CD4-positive, alpha-beta T cell treated with Interleukin-17A for 1 hour (primary cell): ENCODE measurements at places on chromosomes 13 and 19.

DNA sequence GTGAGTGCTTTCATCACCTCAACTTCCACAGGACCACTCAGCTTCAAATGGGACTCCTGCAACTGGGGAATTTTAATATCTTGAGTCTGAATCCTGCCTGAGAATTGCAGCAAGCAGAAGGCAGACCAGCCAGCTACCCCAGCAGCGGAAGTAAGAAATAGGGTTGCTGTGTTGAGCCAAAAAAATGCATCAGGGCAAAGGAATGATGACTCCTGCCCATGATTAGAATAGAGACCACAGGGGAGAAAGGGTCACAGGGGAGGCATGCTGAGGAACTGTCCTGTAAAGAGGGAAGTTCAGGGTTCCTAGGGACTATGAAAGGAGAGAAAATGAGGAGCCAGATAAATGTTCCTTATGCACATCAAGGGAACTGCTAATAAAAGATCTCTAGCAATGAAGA is 370.2 kb downstream of the KCTD12 start:
- no peak for DNase-seq

- no peak for DNase-seq
These were observed 34.2 kb downstream of the KCTD12 start for GRCh38 chr13:76851961-76852360.

- no peak for DNase-seq
These were observed 54.2 kb downstream of the KDM4B start for GRCh38 chr19:5023128-5023571.

- DNase-seq = peak; percentile 76
These were observed 12.0 kb downstream of the WDR88 start for GRCh38 chr19:33143897-33144405.

GRCh38 chr13:44711706-44712105 is 135.6 kb upstream of the TSC22D1 start:
- DNase-seq = no peak

DNA sequence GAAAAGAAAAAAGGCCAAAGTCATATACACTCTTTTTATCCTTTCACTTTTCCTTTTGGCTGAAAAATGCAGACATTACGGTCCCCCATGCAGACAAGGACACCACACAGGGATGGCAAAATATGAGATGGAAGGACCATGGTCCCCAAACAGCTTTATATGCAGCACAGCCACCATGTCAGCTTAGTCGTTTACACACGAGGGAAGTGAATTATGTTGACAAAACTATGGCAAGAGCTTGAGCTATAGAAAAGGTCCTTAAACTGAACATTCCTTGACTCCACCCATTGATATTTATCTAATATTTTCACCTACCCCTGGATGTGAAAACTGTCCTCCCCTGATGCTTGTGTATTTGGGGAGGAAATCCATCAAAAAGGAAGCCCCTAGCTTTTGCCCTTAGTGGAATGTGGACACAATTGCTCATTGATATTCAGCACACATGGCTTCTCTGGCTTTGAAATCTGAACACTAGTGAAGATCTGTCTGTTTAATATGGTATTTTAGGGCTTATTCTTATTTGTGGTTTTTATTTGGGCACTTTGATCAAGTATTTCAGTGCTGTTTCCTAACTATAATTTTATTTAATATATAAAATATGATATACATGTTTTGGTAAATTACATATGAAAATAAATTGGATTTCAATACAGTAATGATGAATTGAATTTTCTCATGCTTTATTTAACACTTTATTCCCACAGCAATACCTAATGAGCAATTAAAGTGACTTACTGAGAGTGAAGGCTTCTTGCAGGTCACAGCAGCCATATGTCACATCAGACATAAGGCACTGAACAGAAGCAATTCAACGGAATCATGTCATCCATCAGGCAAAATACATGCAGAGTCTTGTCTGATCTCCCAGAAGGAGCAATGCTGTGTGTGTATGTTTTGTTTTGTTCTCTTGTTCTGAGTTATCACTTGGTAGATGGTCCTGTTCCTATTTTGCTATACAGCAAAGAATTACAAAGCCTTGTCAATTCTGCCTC is 6.8 kb upstream of the GTF2F2 start:
- DNase-seq = no peak

GRCh38 chr13:50720861-50721671 is 122.4 kb downstream of the DLEU7 start:
- no peak for DNase-seq

- peak; percentile 59 for DNase-seq
These were observed 9.0 kb downstream of the ABHD8 start for GRCh38 chr19:17294051-17294891.

DNA sequence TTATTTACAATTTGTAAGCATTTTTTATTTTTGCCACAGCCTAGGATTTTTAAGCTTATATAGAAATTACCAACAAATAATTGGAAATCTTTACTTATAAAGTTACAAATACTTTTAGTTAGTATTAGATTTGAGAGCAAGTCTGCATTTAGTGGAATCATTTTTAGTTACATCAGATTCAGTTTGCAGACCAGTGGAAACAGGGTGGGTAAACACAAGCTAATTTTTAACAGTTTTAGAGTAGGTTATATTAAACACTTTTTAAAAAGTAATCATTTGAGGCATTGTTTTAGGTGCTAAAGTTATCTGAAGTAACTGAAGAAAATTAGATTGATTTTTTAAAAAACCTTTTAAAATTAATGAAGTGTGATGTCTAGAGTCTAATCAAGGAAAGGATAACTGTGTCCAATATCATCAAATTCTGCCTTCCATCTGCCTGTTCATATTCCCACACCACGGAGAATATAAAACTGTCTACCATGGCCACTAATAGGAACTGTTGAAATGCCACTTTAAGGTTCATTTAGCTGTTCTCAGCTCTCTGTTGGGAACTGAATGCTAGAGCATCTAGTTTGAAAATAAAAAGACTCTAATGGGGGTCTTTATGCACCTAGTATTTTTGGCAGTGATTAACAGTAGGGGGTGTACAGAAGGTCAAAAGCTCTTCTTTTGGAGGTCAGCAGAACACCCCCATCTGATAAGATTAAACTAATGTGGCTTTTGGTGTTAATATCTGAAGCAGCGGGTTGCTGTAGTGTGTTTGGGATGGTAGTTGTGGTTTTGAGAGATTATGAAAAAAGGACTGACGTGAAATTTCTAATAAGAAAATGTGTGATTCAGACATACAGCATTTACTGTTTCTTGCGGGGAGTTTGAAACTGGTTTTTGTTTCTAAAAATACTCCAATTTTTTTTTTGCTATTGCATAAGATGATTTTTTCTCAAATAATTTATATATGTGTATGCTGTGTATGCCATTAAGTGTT is 66.5 kb downstream of the NDFIP2 start:
- no peak for DNase-seq

DNA sequence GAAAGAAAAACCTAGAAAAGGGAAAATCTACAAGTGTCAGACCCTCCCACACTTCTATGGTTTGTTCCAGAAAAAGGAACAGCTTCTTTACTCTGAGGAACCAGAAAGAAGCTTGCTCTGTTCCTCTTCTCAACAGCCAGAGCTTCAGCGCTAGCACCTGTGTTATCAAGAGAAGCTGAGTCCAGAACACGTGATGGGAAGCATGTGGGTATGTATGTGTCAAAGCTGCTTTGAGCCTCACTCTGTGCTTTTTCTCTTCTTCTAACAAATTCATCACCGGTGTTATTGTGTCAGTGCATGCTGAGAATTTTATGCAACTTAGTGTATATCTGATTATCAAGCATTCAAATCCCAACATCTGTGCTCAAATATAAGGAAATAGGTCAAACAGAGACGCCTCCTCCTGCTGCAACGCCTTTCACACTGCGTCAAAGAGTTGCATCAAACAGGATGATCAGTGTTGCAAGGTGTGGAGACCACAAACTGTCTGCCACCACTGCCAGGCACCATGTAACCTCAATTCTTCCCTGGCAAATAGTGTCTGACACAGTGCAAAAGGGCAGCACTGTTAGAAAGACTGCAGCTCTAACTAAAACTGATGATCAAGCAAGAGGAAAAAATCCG is 83.9 kb downstream of the LRRC63 start:
- DNase-seq = peak; percentile 78

- DNase-seq = no peak
These were observed 386.5 kb upstream of the SPRY2 start for GRCh38 chr13:80727321-80727975.

- no peak for DNase-seq
These were observed 2.1 kb upstream of the KLHL26 start for GRCh38 chr19:18634612-18635297.

GRCh38 chr13:80314711-80315653 is 25.9 kb downstream of the SPRY2 start:
- DNase-seq = no peak

DNA sequence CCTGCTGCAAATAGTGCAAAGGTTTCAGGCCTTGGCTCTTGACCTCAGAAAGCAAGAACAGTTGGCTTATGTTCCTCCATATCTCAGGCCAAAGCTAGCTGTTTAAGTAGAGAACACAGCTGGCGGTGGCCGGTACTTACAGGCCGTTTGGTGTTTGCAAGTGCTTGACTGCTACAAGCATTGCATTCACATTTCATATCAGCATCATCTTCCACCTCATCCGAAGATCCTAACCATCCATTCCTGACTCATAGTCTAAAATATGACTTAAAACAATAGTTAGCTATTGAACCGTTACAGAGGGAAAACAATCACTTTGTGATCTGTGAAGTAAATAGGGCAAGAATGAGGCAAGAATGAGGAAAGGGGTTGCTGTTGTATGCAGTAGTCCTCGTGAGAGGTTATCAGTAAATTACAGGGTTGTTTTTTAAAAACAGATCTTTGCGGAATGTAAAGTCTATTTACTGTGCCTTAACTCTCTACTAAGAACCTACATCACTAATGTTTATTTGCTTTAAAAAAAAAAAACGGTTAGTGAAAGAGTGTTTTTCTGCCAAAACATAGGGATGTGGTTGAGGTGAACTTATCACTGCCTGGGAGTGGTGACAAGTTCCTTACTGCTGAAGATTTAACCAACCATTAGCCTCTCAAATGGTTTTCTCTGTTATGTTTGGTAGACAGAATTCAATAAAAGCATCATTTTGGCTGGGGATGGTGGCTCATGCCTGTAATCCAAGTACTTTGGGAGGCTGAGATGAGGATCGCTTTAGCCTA is 21.6 kb upstream of the WDR88 start:
- DNase-seq = no peak

GRCh38 chr19:34269968-34270621 is 15.7 kb downstream of the GARRE1 start:
- DNase-seq = peak; percentile 90

DNA sequence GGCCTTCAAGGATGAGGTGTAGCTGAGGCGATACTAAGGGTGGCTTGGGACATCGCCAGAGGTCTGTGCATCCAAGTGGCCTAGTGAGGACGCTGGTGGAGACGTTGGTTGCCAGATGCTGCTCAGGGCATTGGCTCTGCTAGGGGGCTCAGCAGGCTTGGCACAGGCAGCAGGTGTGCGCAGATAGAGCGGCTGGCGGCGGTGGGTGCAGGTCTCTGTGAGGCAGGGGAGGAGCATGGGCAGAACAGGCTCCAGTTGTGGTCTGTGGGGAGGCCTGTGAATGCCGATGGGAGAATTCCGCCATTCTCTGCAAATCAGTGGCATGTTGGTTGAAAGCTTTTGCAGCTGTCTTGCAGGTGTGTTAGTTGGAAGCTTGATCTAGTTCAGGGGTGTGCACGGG is 21.2 kb downstream of the PRAM1 start:
- DNase-seq = no peak

DNA sequence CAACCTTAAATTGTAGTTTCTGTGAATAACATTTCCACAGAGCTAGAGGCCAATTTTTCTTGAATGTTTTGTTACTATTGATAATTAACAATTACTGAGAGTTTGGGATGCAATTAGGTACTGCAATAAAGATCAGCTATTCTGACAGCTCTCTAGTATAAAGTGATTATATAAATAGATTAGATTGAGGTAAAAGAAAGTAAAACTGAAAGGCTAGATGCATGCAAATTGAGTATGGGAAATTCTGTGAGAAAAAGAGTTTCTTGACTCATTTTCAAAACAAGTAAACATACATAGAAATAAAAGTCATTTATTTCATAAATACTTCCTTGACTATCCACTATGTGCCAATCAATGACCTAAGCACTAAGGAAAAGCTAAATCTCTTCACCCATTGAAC is 1087.5 kb upstream of the ATXN8OS start:
- DNase-seq = no peak

DNA sequence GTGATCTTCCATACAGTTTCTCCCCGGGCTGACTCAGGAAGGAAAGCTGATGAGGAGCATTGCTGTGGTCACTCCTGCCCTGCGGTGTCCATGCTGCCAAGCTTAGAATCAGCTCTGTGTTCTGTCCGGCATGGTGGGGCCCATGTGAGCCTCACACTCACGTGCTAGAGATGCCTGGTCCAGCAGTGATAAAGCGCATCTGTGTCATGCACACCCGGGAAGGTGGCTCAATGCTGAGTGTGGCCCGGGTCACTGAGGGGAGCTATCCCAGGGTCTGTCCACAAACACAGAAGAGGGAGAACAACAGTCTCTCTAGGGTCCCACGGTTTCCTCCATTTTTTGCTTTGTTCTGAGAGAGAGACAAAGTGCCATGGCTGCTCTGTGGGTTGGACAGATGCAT is 3.5 kb upstream of the LILRB1 start:
- no peak for DNase-seq

GRCh38 chr19:51342631-51343569 is 961 bp upstream of the VSIG10L start:
- DNase-seq = no peak
